ENCODE measurements at places on chromosomes 1 and 21. TPM values are rescaled to one million over a fixed set of nuclear protein-coding genes. Genes with fewer than 3 reads are reported as not detected.
A peak's percentile ranks its signal among the peaks of the same experiment; 100 is the strongest.

The KLHDC7A gene
- not detected for total RNA-seq

The HFM1 gene
- under 0.01 TPM for total RNA-seq

DNA sequence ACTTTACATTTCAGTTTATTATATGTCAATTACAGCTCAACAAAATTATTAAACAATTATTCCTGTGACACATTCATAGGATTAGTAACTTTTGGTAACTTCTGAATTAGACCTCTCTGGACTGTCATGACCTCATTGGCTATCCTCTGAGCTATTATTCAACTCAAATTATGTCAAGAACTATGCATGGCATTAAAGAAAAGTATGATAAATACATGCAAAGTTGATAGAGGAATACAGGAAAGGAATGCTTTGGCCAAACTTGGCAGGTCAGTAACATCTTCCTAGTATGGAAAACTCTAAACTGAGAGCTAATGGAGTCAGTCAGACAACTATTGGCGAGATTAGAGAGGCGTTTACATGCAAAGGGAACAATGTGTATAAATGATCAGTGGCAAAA lies 158.4 kb downstream of the DUSP10 start:
- no peak for DNase-seq

The ALDH9A1 gene
- 68.3 TPM for total RNA-seq

GRCh38 chr1:204308023-204308628 lies 51.6 kb downstream of the PLEKHA6 start:
- DNase-seq: no peak

The CSMD2 gene
- 3.0 TPM for total RNA-seq

DNA sequence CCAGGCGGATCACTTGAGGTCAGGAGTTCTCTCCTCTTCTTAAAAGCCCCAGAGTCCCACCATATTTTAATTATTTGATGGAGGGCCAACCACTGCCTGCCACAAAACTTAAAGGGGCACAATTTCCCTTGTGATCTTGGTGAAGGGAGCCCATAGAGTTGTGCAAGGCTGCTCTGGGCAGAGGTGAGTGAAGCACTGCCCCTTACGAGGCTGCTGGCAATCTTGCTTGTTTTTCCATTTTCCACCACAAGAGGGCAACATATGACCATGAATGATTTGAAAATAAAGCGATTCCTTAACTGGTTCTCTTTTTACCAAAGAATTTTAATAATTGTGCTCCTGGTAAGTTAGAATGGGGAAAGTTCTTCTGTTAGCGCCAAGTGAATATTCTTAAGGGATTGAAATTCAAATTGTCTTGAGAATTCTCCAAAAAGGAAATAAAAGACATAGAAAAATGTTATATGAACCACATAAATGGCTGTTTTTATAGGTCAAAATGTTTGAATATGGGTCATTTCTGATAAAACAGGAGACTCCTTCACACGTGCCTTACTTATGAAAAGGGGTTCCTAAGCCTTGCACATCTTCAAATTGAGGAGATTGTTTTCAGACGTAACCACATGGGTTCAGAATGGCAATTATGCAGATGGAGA lies 22.7 kb downstream of the PGM1 start:
- peak; percentile 85 for DNase-seq

- DNase-seq: no peak
Observed at GRCh38 chr1:247402120-247402675, 13.8 kb upstream of the NLRP3 start.

DNA sequence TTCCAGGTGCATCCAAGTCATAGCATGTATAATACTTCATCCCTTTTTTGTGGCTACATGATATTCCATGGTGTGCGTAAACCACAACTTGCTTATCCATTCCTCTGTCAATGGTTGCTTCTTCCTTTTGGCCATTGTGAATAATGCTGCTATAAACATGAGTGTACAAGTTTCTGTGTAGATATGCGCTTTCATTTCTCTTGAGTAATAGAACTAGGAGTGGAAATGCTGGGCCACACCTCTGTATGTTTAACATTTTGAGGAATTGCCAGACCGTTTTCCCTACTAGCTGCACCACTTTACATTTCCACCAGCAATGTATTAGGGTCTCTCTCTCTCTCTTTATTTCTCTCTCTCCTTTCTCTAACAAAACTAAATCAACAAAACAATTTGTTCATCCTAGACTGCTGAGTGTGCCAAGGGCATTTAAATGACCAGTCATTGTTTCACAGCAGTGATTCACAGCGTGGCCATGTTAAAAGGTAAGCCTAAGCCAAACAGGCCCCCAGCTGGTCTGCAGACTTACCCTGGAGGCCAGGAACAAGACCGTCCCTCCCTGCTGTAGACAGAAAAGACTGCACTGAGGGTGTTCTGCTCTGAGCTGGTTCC lies 53.2 kb upstream of the LYST start:
- DNase-seq: peak; percentile 69

The LCE3D gene
- total RNA-seq: not detected

DNA sequence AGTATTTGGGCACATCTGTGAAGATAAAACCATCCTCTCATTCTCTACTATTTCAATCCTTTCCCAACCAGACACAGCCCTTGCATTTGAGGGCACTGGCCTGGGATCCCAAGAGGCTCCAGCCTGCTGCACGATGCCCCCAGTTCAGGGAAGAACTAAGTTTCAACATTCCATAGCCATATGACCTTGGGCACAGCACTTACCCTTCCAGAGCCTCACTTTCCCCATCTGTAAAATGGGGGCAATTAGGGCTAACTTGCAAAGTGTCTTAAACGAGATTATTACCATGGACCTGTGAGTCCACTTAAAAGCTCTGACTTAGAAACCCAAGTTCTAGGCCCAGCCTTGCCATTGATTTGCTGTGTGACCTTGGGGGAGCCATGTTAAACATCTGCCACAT lies 22.9 kb downstream of the CDCP2 start:
- no peak for DNase-seq

DNA sequence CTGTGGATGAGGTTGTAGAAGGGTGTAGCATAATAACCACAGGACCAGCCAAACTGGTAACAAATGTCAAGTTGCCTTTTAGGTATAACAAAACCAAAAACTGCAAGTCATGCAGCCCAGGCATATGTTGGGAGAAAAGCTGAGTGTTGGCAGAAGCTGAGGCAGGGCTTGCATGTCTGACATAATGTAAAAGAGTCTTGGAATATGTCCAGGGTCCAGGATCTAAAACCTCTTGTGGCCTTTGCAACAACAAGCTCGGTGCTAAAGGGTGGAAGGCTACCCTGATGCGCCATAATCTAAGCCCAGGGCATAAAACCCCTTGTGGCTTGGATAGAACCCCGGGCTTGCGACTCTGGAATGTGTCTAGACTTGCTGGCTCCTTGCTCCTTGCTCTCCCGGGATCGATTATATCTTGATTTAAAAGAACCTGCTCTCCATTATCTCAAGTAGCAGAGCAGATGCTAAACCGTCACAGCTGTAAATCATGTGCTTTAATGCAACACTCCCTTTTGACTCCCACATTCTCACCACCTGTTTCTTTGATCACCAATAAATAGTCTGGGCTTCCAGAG lies 26.5 kb upstream of the SLC35A3 start:
- peak; percentile 58 for DNase-seq

- no peak for DNase-seq
Observed at GRCh38 chr1:118115567-118116295, 69.3 kb downstream of the SPAG17 start.

The EXO5 gene
- 10.6 TPM for total RNA-seq

DNA sequence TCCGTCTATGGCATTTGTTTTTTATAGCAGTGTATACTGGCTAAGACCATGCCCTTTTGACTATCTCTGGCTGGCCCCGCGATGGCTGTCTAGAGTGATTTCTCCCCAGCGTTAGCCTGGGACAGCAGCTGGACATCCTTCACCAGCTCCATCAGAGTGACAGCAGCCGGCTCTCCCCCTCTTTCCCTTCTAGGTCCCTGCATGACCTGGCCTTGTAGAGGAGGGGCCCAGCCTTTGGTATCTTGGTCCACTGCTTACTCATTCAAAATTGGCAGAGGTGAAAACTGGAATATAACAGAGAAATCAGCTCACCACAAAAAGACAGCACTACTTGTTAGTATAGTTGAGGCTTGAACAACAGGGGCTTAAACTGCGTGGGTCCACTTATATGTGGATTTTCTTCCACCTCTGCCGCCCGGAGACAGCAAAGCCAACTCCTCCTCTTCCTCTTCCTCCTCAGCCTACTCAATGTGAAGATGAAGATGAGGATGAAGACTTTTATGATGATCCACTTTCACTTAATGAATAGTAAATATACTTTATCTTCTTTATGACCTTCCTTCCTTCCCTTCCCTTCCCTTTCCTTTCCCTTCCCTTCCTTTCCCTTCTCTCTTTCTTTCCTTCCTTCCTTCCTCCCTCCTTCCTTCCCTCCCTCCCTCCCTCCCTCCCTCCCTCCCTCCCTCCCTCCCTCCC lies 29.4 kb upstream of the B3GALNT2 start:
- DNase-seq: no peak

The DDAH1 gene
- total RNA-seq: 135 TPM

GRCh38 chr1:220335668-220336067 lies 63.4 kb upstream of the RAB3GAP2 start:
- no peak for DNase-seq

- no peak for DNase-seq
Observed at GRCh38 chr1:185309566-185309965, 7.5 kb downstream of the IVNS1ABP start.

GRCh38 chr1:34771573-34772371 lies 9.2 kb upstream of the GJB3 start:
- DNase-seq: no peak

DNA sequence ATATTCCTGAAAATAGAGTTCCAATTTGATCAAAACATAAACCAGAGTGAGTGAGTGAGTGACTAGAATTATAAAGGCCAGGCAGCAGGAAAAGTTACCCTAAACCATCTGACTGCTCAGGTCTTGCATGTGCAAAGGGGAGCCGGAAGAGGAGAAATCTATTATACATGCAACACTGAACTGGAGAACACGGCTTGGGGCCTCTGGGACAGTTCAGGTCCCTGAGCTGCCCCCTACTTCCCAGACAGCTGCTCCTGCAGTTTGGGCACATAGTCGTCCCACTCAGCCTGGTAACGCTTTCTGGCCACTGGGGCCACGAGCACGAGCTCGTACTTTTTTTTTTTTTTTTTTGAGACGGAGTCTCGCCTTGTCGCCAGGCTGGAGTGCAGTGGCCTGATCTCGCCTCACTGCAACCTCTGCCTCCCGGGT lies 40.1 kb downstream of the PTPRC start:
- DNase-seq: no peak

The CRNN gene
- not detected for total RNA-seq

DNA sequence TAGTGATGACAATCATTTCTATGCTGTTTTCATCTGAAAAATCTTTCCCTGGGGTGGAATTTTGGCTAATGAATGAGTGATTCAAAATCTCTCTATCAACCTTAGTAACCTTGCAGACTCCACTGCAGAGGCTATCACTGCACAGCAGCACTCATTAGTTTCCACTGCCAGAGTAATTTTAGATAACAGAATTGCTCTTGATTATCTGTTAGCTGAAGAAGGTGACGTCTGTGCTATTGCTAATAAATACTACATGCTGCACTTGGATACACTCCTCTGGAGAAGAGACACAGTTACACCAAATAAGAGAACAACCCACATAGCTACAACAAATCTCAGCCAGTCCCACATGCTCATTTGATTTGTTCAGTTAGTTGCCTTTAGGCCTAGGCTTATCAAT lies 1348.4 kb downstream of the NCAM2 start:
- DNase-seq: no peak

- DNase-seq: no peak
Observed at GRCh38 chr1:66154394-66154793, 361.7 kb downstream of the PDE4B start.

- DNase-seq: peak; percentile 56
Observed at GRCh38 chr21:41928621-41929220, 25.1 kb downstream of the C2CD2 start.

DNA sequence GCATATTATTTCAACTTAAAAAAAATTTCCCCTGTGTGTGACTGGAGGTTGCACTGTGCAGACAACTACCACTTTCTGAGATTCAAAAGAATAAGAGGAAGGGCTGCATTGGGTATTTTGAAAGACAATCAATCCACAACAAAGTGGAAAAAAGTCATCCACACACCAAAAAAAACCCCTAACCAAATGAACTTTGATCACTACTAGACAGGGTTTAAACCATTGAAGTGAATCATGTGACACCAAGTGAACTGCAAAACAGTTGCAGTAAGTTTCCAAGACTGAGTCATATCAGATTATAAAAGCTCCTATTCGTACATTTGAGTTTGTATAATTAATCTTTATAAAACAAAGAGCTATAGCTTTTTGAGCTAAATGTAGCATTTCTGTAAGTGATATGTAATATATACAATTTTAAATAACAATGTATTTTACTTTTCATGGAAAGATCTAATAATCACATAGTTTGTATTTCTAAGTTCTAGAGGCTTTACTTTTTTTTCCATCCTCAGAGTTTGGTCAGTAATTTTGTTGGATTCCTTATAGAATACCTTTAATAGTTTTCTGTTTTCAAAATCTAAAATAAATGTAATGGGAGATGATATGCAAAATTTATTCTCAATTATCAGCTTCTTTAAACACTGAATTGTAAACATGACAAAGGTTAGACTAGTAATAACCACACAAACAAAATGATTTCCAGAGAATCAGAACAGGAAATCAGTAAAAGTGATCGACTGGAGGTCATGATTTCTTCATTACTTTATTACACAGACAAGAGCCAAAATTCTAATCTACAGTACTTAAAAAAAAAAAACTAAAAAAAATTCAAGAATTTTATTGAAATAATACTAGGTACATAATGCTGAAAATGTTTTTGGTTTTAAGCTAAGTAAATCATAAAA lies 50.5 kb upstream of the GFI1 start:
- peak; percentile 55 for DNase-seq

DNA sequence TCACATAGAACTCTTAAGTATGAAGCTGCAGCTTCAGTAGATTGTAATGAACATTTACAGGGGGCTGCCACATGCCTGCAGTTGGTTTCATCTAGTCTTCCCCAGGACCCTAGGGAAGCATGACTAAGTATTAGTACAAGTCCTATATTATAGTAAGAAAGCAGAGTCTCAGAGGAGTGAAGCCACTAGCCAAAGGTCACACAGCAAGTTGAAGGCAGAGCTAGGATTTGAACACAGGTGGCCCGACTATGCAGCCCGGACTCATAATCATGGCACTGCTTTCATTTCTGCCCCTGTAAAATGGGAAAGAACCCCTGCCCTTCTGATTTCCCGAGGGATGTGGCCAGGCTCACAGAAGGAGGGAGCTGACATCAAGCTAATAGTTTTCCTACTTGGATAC lies 8.4 kb upstream of the CRYBG2 start:
- no peak for DNase-seq

GRCh38 chr1:112040891-112041740 lies 51.6 kb upstream of the KCND3 start:
- DNase-seq: no peak

DNA sequence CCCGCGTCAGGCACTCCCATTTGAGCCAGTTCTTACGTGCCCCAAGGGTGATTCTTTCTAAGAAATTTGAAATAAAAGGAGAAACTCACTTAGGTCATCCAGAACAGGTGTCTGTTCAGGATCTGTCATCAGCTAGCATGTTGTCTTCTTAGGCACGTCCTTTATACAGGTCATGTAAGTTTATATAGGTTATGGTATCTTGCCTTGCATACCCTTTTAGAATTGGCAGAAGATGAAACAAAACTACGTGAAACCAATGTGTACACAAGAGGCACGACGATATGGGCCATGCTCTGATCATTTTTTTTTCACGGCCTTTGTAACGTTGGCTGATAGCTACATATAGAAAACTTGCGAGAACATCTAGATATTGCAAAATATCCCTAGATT lies 579 bp upstream of the GTF2B start:
- no peak for DNase-seq

All from fibroblast of villous mesenchyme (primary cell).